NCI-H1694 (cell line): ENCODE measurements at places on chromosomes 7 and 10.

GRCh38 chr10:239109-239508 is 103.9 kb downstream of the ZMYND11 start:
- DNase-seq = no peak

DNA sequence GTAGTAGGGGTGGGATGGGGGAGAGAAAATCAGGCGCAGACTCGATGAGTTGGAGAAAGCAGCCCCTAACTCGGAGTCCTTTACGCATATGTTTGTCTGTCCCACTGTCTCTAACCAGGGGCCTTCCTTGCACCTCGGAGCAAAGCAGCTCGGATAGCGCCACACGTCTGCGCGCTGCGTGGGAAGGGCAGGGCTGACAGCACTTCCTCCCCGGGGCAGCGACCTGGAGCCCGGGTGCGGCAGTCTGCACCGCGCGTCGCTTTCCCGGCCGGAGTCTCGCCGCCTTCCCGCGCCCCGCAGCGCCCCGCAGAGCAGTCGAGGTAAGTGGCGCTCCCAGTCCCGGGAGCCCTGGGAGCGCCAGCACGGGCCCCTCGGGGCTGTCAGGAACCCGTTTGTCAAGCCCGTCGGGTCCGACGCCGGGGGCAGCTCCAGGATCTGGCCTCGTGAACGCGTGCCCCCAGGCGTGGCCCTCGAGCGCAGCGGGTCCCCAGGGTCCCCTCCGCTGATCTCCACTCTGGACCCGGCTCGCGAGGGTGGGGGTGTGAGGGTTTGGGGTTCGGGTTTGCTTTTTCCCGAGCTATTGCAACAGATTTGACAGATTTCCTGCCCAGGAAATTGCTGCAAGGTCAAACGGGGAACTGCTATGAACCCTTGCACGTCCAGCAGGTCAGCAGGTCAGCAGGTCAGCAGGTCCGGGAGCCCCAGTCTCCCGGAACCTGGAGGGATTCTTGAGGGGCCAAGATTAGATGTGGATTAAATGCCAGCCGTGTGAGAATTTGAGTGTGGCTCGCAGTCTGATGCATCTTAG is 597 bp downstream of the APBB1IP start:
- no peak for DNase-seq

DNA sequence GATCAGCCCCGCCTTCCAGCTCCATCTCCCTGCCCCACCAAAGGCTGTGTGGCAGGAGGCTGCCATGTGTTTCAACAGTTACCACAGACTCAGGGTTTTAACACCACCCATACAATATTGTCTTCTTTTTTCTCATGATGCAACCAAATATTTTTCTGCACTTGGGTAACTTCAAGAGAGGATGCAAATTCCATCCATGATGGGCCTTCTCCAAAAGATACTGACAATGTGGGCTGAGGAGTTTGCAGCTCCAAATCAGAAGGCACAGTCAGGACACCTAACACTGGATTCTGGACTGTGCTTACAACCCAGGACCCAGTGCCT is 347.9 kb downstream of the GRID1 start:
- no peak for DNase-seq

- no peak for DNase-seq
These were observed 134.4 kb downstream of the ATXN7L1 start for GRCh38 chr7:105741982-105742381.

DNA sequence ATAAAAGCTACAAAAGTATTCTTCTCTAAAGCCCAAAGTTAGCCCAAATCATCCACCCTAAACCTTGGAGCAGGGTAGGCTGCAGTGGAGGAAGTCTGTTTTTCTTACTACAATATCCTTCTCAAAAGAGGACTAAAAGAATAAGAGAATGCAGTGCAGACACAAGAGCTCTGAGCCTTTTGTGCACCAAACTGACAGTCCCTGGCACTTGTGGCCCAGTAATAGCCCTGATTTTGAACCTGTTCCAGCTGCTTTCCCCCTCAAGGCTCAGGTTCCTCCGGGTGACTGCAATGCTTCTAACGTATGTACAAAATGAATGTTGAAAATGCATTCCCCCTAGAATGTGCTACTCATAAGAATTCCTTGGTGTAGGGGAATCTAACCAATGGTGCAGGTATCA is 154.4 kb downstream of the JAZF1 start:
- no peak for DNase-seq

DNA sequence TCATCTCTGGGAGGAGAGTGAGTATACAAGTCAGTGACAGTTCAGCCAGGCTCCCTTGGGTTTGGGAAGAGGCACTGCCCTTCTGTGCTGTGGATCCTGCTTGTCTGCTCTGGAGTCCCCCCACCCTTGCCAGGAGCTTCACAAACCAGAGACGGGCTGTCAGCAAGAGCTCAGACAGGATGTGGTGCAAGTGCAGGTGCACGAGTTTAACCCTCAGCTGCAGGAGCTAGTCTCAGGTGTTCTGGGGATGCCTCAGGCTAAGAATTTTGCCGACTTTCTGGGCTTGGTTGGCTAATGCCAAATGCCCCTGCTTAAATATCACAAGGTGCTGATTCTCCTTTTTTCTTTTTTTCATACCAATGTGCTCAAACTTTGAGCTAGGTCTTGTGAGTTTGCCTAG is 22.3 kb downstream of the ZNF783 start:
- DNase-seq = no peak
